NCI-H2107 (cell line): ENCODE measurements at places on chromosomes 5 and 9.
A peak's percentile ranks its signal among the peaks of the same experiment; 100 is the strongest.

DNA sequence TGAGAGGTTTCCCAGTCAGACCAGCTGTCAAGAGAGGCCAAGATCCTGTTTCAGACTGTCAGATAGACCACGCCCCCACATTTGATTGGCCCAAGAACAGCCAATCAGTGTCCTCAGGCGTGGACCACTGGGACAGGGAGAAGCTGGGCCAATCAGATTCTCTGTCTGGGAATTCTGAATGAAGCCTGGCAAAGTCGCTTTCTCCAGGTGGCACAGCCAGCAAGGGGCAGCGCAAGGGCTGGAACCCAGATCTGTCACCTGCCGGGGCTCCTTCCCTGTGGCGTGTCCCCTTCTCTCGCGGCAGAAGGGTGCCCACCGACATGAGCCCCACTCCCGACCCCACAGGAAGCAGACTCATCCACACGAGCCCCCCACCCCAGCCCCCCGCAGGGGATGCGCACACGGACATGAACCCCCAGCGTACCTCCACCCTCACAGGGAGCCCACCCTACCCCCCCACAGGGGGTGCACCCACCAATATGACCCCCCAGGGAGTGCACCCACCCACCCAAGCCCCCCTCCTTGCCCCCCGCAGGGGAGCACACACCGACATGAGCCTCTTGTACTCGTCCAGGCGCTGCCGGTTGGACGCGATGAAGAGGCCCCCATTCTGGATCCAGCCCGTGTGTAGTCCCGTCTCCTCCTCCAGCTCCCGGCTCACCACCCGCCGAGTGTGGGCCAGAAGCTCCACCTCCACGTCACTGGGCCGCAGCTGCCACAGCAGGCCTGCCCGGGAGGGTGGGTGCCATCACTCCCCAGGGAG is 6.1 kb downstream of the SARDH start:
- peak; percentile 72 for DNase-seq

GRCh38 chr9:129558063-129558550 is 62.8 kb downstream of the C9orf50 start:
- no peak for DNase-seq

- peak; percentile 4 for DNase-seq
Measured at GRCh38 chr5:139774980-139775661, 20.5 kb upstream of the PSD2 start.

DNA sequence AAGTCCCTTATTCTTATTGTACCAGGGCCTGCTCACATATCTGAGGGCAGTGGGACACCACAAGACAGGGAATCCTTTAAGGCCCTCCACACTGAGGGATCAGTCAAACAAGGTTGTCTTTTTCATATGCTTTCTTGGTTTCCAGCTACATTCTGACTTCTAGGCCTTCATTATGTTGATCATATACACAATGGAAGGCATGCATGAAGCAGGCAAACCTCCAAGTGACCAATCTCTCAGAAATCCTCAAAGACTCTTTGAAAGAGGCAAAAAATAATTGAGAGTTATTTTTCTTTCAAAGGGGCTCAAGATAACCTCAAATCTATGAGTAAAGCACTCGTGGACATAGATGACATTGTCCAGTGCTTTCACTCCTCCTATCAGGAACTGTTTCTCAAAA is 1195.9 kb upstream of the ACO1 start:
- no peak for DNase-seq

GRCh38 chr5:150461231-150461630 is 11.7 kb upstream of the RPS14 start:
- DNase-seq: peak; percentile 18

DNA sequence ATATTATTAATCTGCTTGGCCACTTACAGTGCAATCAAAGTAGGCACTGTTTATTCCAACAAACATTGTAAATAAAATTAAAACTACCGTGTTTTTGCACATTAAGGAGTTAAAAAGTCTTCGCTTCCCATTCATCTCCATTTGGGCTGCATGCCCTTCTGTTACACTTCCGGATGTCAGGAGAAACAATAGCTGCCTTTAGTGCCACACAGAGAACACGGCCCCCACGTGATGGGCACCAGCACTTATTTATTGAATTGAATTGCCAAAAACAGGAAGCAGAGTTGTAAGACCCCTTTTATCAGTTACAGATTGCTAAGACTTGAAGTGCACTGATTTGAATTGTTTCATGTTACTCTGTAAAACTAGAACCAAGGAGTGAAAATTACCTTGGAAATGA is 80.4 kb downstream of the LHFPL2 start:
- DNase-seq: no peak

DNA sequence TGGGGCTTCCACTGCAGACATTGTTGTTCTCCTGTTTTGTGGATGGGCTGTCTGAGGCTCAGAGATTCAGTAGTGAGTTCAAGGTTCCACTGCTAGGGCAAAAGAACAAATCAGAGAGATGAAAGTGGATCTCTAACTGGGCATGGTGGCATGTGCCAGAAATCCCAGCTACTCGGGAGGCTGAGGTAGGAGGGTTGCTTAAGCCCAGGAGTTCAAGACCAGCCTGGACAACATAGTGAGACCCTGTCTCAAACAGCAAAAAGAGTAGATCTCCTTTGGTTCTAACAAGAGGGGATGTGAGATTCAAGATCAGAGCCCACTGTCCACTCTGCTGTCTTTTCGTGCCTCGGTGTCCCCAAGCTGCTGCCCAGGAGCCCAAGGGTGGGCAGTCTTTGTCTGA is 11.8 kb upstream of the NDST1 start:
- no peak for DNase-seq

- no peak for DNase-seq
Measured at GRCh38 chr5:80141681-80142080, 106.5 kb downstream of the THBS4 start.

- DNase-seq: peak; percentile 52
Measured at GRCh38 chr9:4666042-4666699, at the start of gene SPATA6L. Gene SPATA6L (minus strand): TSS chr9:4666480. CDS start chr9:4666250, 230 bp downstream.

- no peak for DNase-seq
Measured at GRCh38 chr9:134370213-134370492, 43.9 kb downstream of the RXRA start.

DNA sequence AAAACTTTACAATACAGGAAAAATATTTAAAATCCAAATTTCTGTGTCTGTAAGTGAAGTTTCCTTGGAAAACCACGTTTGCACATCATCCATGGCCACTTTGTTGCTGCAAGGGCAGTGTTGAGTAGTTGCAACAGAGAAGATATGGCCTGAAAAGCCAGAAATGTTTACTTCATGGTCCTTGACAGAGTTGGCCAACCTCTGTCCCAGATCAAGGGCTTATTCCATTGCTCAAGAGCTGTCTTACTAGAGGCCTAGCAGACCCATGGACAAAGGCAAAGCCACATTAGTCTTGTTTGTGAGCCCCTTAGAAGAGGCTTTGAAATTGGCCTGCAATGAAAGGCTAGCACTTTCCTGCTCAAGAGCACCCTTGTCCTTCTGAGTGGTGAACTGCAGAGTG is 119.4 kb downstream of the GAS1 start:
- DNase-seq: no peak

GRCh38 chr5:24188216-24188925 is 456.4 kb downstream of the CDH10 start:
- no peak for DNase-seq

DNA sequence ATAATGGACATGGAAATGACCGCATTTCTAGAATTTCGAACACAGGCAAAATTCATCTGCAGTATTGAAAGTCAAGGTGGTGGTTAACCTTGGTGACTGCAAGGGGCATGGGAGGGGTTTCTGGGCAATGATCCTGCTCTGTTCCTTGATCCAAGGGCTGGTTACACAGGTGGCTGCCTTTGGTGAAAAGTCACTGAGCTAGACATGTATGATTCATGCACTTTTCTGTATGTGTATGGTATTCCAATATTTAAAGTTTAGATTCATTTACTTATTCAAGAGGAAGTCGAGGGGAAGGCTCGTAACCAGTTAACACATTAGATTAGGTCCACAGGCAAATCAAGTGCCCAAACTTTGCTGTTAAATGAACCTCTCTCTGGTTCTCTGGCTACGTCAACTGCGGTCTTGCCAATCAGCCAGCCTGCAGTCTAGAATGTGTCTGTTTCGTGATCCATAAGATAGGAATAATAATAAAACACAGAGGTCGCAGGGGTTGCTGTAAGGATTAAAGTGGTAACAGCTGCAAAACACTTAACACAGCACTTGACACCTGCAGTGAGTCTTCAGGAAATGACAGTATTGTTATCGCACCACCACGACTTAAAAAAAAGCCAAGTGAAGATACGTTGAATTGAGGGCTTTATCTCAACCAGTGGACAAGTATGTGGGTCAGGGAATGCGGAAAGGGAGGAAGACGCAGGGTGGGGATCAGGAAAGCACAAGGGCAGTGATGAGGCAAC is 92.5 kb downstream of the TLE1 start:
- DNase-seq: no peak

DNA sequence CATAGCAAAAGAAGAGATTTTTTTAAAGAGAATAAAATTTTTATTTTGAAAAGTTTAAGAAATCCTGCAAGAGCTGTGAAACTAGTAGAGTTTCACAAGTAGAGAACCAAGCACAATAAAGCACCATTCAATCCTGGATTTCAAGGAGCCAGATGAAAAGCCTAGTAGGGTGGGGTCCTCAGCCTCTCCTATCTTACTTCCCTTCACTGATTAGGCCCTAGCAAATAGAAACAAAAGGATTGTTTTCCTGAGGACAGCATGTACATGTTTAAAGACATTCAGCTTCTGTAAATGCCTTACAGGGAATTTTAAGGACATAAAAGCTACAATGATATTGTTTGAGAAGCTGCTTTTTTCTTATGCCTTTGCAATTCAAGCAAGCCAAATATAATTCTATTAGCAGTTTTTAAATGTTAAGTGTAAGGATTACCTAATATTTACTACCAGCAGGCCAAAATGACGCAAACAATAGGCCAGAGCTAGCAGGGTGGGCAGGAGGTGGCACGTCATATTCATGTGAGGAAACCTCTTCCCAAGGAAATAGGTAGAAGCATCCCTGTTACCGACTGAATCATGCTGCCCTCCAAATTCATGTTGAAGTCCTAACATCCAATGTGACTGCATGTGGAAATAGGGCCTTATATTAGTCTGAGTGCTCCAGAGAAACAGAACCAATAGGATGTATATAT is 337.6 kb downstream of the MLLT3 start:
- no peak for DNase-seq

DNA sequence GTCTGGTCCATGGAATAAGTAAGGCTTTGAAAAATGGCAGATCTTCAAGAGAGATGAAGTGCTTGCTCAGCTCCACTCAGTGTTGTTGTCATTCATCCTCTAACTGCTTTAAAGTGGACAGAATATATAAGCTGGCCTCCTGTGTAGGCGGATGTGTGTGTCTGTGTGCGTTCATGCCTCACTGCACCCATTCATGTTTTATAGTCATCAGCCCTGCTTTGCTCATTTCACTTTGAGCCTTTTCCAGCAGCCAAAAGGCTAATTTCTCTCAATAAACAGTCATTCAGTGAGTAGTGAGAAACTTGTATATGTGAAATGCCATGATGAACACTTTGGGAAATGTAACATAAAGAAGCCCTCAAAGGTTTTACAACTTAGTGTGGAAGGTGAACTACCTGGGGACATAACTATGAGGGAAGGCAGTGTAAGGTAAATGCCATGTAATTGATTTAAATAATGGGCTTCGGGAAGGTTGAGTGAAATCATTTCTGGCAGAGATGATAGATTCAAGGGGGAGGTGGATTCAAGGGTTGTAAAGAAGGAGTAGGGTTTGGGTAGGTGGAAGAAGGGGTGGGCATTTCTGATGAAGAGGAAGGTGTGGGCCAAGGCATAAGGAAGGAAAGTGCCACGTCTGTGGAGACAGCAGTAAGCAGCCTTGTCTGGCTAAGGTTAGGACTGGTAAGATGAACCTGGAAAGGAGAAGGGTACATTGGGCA is 15.7 kb downstream of the TTC23L start:
- DNase-seq: peak; percentile 48

GRCh38 chr9:31799953-31800609 is 584.4 kb upstream of the ACO1 start:
- no peak for DNase-seq

DNA sequence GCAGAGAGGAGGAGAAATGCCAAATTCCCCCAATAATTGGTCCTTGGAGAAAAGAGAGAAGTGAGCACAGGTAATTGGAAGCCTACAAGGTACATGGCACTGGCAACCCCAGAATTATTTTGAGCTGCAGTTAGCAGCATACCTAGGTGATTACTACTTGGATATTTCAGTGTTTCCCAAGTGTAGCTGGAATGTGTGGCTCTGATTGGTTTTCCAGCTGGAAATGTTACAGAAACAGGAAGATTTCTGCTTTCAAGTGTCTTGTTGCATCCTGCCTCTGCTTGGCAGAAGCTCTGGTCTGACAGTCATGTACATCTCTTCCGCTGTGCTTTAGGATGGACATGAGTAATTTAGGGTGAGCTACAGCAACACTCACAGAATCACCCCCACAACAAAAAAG is 262.1 kb downstream of the ENC1 start:
- DNase-seq: no peak

DNA sequence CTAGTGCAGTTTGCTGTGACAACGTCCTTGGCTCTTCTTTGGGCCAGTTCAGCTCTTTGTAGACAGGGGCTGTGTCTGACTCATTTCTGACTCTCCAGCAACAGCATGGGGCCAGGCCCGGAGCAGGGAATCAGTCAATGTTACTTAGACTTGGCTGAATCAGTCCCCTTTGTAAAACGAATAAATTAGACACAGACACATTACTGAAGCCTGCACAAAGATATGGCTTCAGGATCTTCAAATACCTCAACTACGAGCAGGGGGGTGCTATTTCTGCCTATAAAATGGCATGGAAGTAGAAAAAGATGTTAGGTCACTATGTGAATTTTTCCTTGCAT is 204.7 kb downstream of the TTLL11 start:
- DNase-seq: no peak

DNA sequence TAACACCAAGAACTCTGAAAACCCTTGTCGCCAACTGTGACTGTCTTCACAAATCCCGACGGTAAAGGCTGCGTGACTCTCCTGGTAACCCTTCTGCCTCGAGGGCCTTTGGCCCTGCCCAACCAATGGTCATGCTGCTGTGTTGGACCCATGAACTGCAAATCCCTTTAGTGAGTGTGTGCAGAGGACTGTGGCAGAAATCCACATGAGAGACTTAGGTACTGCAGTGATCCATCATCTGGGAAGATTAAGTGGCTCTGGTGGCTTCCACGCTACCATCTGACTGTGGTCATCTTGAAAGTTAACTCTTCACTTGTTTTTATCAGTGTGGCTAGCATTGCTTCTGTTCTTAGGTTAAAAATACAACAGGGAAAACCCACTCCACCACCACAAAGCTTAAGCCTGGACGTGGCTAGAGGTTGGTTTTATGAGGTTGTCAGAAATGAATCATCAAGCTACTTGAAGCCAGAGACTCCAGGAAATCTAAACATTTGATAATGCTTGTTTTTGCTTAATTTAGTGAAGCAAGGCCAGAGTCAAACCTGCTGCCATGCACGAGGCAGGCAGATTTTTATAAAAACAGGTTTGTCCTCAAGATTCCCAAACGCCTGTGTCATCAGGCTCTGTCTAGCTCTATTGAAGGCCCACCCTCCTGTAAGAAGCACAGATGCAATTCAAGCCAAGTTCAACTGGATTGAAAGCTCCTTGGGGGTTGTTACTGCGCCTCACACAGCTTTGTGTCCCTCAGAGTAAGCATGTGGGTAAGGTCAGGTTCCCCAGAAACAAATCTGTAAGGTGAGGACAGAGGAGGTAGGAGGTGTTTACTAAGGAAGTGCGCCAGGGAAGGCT is 52.7 kb upstream of the ERCC6L2 start:
- DNase-seq: no peak
